CD8-positive, alpha-beta T cell (primary cell): ENCODE measurements at places on chromosomes 3 and 15.

DNA sequence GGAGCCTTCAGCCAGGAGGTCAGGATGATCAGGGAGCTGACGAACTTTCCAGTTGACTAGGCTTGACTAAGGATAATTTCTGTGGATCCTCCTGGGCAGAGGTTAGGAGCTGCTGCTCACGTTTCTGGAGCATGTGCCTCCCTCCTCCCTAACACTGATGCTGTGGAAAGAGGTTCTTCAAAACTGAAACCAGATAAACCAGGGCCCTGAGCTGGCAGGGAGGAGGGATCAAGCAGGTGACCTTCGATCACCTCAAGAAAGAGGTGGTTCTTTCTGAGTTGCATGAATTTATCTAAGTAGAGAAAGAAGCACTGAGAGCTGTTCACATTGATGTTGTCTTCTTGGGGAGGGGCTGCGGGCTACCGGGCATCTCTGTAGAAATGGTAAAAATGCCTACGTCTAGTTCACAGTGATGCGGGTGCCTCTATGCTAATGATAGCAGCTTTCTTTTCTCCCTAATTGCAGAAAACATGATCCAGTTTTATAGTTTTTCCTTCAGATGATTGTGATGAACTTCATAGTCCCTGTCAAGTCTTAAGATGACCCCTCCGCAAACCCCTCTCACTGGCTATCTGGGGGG is 332.7 kb upstream of the LRRFIP2 start:
- no peak for DNase-seq

DNA sequence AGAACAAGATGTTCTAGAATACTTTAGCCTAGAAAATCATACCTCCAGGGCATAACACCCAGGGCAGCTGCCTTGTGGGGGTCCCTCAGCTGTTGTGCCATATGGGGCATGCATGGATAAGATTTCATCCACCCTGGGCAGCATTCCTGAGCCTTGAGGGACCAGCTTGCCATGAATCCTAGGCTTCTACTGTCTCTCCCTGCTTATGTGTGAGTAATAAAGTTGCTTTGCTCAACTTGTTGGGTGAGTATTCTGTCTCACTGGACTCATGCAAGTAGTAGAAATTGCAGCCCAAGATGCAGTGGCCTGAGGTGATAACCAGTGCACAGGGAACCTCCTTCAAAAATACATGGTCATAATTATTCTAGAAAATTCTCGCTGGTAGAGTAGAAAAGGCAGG is 52.1 kb upstream of the EPHB1 start:
- no peak for DNase-seq

GRCh38 chr3:151152455-151153079 is 50.4 kb downstream of the GPR171 start:
- no peak for DNase-seq

GRCh38 chr3:54853573-54854404 is 74.1 kb downstream of the LRTM1 start:
- no peak for DNase-seq

GRCh38 chr15:96553006-96553405 is 222.5 kb downstream of the NR2F2 start:
- no peak for DNase-seq

DNA sequence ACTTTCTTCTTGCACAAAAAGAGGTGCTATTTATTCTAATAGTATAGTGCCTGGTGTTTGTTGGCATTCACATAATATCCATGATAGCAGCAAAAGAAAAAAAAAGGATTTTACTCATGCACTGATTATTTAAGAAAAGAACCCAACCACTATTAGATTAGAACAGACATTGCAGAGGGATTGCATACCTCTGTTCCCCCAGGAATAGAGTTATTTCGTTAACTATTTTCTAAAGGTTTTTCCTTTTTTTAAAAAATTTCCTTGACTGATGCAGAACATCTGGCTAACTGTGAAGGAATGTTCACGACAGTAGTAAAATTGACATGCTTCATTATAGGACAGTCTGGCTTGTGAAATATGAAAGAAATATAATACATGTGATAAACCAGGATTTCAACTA is 136.6 kb upstream of the PTX3 start:
- no peak for DNase-seq

DNA sequence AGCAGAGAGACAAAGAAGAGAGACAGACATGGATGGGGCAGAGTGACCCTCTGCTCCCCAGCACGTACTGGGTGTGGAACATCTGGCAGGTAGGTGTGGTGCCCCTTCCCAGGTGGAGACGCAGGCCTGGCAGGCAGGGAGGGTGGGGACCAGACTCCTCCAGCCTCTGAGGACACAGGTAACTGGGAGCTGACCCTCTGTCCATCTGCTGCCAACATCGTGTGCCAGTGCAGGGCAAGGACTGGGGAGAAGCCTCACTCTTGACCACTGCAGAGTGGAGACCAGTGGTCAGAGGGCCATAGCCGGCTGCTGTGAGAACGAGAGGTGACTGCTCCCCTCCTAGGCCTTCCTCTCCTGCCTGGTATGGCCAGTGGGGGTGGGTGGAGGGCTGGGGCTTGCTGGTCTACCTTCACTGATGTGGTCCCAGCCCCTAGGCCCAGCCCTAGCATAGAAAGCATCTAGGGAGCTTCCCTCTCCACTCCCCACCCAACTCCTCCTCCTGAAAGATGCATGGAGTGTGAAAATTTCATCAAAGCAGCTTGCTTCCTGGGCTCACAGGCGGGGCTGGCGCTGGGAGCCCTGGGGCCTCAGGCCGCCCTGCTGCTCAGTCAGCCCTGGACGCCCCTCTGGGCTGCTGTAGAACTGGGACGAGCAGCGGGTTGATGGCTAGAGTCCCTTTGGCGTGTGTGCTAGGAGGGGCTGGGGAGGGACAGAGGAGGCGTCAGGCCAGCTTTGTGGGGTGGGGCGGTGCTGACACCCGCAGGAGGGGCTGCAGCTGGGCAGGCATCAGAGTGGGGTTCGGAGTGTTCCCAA is 90.3 kb downstream of the PLXNA1 start:
- no peak for DNase-seq
